ENCODE measurements at places on chromosomes 6 and 20. TPM values are rescaled to one million over a fixed set of nuclear protein-coding genes. Genes with fewer than 3 reads are reported as not detected.

The NEURL2 gene
- 6.9 TPM for total RNA-seq

The ADIG gene
- not detected for total RNA-seq

The RTEL1 gene
- total RNA-seq = 15.6 TPM

The OR2J3 gene
- not detected for total RNA-seq

The PDE7B gene
- 0.27 TPM for total RNA-seq

The HCK gene
- 0.53 TPM for total RNA-seq

The POM121L2 gene
- not detected for total RNA-seq

The CST2 gene
- 1.7 TPM for total RNA-seq

The NKAIN4 gene
- 162 TPM for total RNA-seq

The VSX1 gene
- not detected for total RNA-seq

The TTK gene
- 3.3 TPM for total RNA-seq

The SLCO4A1 gene
- total RNA-seq = 0.43 TPM

The ATXN1 gene
- 70.9 TPM for total RNA-seq

The BPIFB2 gene
- not detected for total RNA-seq

The CTAGE9 gene
- not detected for total RNA-seq

DNA sequence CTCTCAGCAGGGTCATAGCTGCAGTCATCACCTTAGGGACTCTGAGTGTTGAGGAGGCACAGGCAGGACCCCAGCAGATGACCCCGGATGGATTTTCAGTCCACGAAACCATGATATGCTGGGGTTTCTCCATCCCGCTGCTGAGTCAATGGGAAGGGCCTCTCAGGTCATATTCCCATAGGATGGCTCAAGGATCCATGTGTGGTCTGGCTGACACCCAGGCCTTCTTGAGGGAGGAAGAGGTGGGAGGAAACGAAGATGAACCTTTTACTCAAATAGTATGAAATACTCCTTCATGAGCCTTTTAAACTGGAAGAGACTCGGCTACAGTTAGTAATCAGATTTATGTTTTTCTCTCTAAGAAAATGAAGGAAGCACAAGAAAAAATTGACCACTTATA lies 10.3 kb upstream of the RALY start:
- H3K4me1 ChIP-seq = no peaks in the 10 kb centered on the region
- no peaks in the 10 kb centered on the region for H3K36me3 ChIP-seq
- DNase-seq = no peak

GRCh38 chr6:166032366-166033200 lies 135.1 kb downstream of the TBXT start:
- no peak overlapping the region for H3K27ac ChIP-seq
- H3K4me1 ChIP-seq = peaks cover 20% of the 10 kb centered on the region
- peak; percentile 81 for DNase-seq
- H3K27me3 ChIP-seq = no peaks in the 10 kb centered on the region

GRCh38 chr6:134002821-134003220 lies 49.6 kb downstream of the SLC2A12 start:
- peak; percentile 95 for DNase-seq
- H3K4me1 ChIP-seq = peaks cover 20% of the 10 kb centered on the region
- H3K27me3 ChIP-seq = no peaks in the 10 kb centered on the region
- H3K27ac ChIP-seq = peak overlapping the region; percentile 62

- H3K4me3 ChIP-seq = no peak overlapping the region
- H3K36me3 ChIP-seq = no peaks in the 10 kb centered on the region
Observed at GRCh38 chr6:139257291-139257690, 34.5 kb downstream of the TXLNB start.

GRCh38 chr6:139905404-139906052 lies 531.1 kb upstream of the CITED2 start:
- no peaks in the 10 kb centered on the region for H3K4me1 ChIP-seq
- H3K27ac ChIP-seq = no peak overlapping the region
- DNase-seq = no peak
- no peaks in the 10 kb centered on the region for H3K27me3 ChIP-seq
- no peaks in the 10 kb centered on the region for H3K36me3 ChIP-seq

- no peak overlapping the region for H3K27ac ChIP-seq
- no peaks in the 10 kb centered on the region for H3K36me3 ChIP-seq
Observed at GRCh38 chr6:12969966-12970365, 253.4 kb downstream of the PHACTR1 start.

GRCh38 chr20:37598575-37599342 lies 71.1 kb upstream of the BLCAP start:
- H3K36me3 ChIP-seq = no peaks in the 10 kb centered on the region
- no peak overlapping the region for H3K27ac ChIP-seq
- H3K4me3 ChIP-seq = no peak overlapping the region
- peaks cover 10% of the 10 kb centered on the region for H3K4me1 ChIP-seq
- H3K27me3 ChIP-seq = peaks cover 21% of the 10 kb centered on the region

- H3K27me3 ChIP-seq = no peaks in the 10 kb centered on the region
- DNase-seq = peak; percentile 26
- no peak overlapping the region for H3K27ac ChIP-seq
- H3K4me3 ChIP-seq = no peak overlapping the region
- H3K36me3 ChIP-seq = no peaks in the 10 kb centered on the region
Observed at GRCh38 chr6:74939721-74940620, 265.9 kb downstream of the COL12A1 start.

DNA sequence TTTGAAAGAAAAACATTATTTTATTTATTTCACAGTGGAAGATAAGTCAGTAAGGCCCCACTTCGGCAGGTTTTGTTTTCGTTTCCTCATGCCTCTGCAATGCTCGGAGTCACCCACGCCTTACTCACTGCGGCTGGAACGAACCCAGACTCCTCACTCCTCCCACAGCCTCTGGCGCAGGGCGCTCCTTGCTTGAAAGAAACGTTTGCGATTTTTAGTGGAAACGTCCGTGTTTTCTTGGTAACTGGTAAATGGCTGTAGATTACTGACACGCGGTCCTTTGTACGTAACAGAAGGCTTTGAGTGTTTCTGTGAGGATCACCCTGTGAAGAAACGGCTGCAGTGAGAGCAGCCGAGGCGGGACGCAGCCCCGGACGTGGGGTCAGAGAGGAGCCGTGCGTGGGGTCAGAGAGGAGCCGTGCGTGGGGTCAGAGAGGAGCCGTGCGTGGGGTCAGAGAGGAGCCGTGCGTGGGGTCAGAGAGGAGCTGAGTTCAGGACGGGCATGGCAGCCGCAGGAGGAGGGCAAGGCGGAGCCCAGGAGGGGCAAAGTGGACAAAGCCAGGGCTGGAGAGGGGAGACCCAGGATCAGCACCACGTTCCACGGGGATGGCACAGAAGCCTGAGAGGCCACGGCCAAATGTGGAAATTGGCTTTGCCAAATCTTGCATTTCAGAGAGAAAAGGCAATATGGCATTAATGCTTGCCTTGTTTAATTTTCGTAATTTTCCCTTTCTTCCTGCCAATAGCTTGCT lies 198.6 kb upstream of the THBS2 start:
- H3K27ac ChIP-seq = peak overlapping the region; percentile 66
- peak; percentile 86 for DNase-seq
- no peak overlapping the region for H3K4me3 ChIP-seq
- H3K4me1 ChIP-seq = peaks cover 14% of the 10 kb centered on the region
- no peaks in the 10 kb centered on the region for H3K36me3 ChIP-seq

- H3K27ac ChIP-seq = no peak overlapping the region
- DNase-seq = no peak
- no peaks in the 10 kb centered on the region for H3K4me1 ChIP-seq
- no peaks in the 10 kb centered on the region for H3K36me3 ChIP-seq
- H3K4me3 ChIP-seq = no peak overlapping the region
- H3K27me3 ChIP-seq = no peaks in the 10 kb centered on the region
Observed at GRCh38 chr6:151633526-151634335, 139.9 kb downstream of the CCDC170 start.

DNA sequence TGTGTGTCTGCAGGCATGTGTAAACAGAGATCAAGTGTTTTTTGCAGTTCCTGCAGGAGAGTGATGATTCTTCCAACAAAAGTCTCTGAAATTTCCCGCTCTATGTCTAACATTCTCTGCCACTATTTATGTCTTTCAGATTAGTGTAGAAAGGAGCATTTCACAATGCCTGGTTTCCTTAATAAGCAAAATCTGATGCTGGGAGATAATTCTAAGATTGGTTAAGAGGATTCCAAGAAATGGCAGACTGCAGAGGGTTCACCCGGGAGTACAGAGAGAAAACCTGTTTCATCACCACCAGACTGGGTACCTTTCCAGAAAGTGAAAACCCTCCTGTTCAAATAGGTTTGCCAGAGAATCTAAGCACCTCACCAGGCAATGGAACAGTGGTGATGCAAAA lies 62.7 kb downstream of the FOXC1 start:
- H3K4me1 ChIP-seq = peaks cover 10% of the 10 kb centered on the region
- H3K4me3 ChIP-seq = no peak overlapping the region
- DNase-seq = no peak
- H3K36me3 ChIP-seq = no peaks in the 10 kb centered on the region

DNA sequence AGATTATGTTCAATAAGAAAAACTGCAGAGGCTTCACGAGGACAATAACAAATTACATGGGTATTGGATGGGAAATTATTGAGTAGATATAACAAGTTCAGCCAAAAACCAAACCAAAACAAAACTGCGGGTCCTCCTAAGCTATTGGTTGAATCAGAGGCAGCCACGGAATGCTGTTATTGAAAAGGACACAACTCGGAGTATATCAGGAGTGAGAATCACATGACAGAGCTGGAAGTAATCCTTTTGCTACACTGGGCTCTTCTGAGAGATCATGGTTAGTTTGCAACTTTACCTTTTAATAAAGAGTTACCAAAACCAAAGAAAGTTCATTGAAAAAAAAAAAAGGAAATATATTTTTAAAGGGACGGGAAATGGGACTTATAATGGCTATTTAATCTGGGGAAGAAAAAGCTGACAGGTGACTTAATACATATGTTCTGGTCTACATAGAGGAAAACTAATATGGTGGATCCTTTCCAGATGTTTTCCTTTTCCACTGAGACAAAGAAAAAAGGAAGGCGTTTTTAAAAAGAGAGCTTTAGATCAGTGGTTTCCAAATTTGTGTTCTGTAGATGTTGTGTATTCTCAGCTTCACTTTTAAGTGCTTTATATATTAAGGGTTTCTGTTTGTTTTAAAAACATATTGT lies 6.9 kb upstream of the CITED2 start:
- H3K4me3 ChIP-seq = no peak overlapping the region
- no peaks in the 10 kb centered on the region for H3K27me3 ChIP-seq

- H3K27me3 ChIP-seq = peaks cover 10% of the 10 kb centered on the region
- no peak overlapping the region for H3K27ac ChIP-seq
- no peaks in the 10 kb centered on the region for H3K4me1 ChIP-seq
- no peak for DNase-seq
- no peak overlapping the region for H3K4me3 ChIP-seq
- H3K36me3 ChIP-seq = no peaks in the 10 kb centered on the region
Observed at GRCh38 chr20:62761759-62762131, 34.5 kb upstream of the MRGBP start.

DNA sequence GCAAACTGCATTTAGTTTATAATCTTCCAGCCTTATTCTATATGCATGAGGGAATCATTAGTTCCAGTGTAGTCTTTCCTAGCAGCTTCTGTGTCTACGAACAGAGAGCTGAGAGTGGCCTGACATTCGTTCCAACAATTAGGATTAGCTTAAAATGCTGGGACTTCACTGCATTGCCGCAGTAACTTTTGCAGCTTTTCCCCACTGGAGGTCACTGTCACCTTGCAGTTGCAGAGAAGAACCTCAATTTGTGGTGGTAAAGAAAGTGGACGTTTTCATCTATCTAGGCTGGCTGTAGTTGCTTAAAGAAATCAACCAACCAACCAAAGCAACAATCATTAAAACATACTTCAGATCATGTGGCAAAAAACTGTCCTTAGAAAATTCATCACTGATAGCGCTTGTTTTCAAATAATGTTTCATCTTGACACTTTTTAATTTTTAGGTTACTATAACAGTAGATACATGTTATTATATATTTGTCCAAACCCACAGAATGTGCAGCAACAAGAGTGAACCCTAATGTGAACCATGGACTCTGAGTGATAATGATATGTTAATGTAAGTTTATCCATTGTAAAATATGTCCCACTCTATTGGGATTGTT lies 12.2 kb downstream of the MYLK4 start:
- no peaks in the 10 kb centered on the region for H3K4me1 ChIP-seq
- DNase-seq = peak; percentile 35

DNA sequence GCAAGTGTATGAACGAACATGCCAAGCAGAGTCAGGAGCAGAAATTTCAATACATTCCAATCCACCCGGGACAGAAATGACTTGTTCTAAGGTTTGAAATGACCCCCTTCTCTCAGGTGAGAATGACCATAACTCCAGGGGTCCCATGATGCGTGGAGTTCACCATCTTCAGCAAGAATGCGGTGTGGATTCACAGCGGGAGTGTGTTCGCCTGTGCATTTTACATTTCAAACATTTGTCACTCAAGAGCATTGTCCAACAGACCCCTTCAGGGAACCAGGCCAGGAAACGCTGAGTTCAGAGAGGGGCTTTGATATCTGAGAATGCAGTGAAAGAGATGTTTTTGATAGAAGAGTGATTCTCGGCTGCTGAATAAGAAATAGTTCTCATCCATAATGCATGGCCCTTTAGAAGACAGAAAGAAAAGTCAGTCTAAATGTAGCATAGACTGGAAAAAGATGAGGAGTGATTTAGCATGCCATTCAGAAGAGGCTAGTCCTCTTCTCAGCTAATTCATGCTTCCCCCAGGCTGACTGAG lies 200.3 kb upstream of the KCNG1 start:
- no peak overlapping the region for H3K27ac ChIP-seq
- no peaks in the 10 kb centered on the region for H3K36me3 ChIP-seq
- H3K27me3 ChIP-seq = peaks cover 23% of the 10 kb centered on the region
- no peaks in the 10 kb centered on the region for H3K4me1 ChIP-seq
- H3K4me3 ChIP-seq = no peak overlapping the region
- DNase-seq = no peak

GRCh38 chr6:167093922-167094432 lies 28.9 kb upstream of the CCR6 start:
- no peak overlapping the region for H3K27ac ChIP-seq
- H3K27me3 ChIP-seq = no peaks in the 10 kb centered on the region
- H3K36me3 ChIP-seq = no peaks in the 10 kb centered on the region

GRCh38 chr6:40755749-40756452 lies 168.7 kb upstream of the LRFN2 start:
- peak overlapping the region; percentile 54 for H3K27ac ChIP-seq
- H3K4me1 ChIP-seq = peaks cover 17% of the 10 kb centered on the region
- no peaks in the 10 kb centered on the region for H3K27me3 ChIP-seq
- peak overlapping the region; percentile 35 for H3K4me3 ChIP-seq

DNA sequence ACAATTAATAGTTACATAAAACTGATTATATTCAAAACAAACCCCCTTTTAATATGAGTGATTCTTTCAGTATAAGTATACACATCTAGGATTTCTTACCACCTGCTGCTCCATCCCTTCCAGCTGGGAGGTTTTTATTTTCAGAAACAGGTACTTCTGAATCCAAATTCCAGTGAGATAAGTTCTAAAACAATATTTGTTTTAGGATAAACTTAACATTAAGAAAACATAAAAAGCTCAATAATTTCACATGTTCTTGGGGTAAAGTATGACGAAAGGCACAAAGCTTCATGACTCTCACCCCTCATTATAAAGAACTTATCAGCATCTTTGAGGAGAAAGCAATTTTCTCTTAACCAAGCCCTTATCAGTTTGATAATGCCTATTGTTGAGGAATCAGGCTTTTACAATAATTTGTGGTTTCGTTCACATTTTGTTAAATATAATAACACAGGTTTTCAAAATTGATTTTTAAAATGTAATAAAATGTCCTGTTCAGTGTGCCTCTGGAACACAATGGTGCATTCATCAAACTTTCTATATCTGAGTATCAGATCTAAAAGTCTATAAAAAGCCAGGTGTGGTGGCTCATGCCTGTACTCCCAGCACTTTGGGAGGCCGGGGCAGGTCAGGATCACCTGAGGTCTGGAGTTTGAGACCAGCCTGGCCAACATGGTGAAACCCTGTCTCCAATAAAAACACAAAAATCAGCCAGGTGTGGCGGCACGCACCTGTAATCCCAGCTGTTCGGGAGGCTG lies 4.3 kb downstream of the FAM217A start:
- H3K36me3 ChIP-seq = no peaks in the 10 kb centered on the region
- H3K27me3 ChIP-seq = no peaks in the 10 kb centered on the region
- H3K4me1 ChIP-seq = no peaks in the 10 kb centered on the region
- no peak for DNase-seq
- H3K4me3 ChIP-seq = no peak overlapping the region
